ENCODE measurements at places on chromosomes 12 and 14.

- DNase-seq, result no peak
Observed at GRCh38 chr12:128140551-128140950, 126.4 kb upstream of the TMEM132C start.

GRCh38 chr12:132543298-132544079 is 53.5 kb downstream of the FBRSL1 start:
- no peak for DNase-seq

- DNase-seq, result no peak
Observed at GRCh38 chr12:26360062-26360461, 164.7 kb downstream of the SSPN start.

DNA sequence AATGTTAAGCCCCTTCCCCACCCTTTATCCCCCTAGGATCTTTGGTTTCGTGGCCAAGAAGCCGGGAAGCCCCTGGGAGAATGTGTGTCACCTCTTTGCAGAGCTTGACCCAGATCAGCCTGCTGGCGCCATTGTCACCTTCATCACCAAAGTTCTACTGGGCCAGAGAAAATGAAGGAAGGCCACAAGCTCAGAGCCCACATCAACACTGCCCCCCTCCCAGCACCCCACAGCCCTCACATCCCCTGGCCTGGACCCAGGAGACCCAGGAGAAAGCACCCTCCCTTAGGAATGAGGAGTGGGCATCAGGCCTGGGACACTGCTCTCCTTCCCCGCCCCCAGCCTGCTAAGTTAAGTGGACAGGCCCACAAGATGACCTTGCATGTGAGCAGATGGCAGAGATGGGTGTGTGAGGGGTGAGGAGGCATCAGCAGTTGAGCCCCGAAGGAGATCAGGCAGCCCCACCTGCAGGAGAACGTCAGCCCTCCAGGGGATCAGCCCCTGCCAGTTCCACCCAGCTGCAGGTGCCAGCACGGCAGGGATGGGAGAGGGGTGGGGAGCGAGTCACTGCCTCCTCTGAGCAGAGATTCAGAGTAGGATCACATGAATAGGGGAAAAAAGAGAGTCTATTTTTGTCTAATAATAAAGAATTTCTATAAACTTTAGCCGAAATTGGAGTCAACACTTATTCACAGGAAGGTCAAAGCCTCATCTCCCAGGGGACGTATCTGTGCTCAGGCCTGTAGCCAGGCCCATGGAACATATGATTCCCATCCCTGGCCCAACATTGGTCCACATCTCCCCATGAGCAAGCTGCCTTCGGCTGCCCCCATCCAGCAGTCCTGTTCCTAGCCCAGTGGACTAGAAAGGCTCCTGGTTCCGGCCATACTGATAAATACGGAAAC is 14.1 kb downstream of the TNS2 start:
- no peak for DNase-seq

DNA sequence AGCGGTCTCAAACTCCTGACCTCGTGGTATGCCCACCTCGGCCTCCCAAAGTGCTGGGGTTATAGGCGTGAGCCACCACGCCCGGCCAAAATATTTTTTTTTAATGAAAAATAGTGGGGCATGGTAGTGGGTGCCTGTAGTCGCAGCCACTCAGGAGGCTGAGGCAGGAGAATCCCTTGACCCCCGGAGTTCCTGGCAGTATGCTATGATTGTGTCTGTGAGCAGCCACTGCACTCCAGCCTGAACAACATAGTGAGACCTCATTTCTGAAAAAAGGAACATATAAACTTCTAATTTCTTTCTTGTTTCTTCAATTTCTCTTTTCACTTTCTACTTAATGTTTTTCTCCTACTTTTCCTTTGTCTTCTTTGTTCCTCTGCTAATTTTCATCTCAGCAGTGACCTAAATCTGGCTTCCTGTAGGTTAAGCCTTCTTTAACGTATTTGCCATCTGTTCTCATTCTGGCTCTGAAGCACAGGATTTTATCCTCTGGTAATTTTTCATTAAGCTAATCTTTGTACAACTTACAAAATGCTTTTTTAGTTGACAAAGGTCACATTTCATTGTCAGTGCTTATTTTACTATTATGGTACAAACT is 4.5 kb upstream of the RPGRIP1 start:
- DNase-seq, result no peak

GRCh38 chr12:93896952-93897351 is 219.8 kb downstream of the CRADD start:
- DNase-seq, result no peak

DNA sequence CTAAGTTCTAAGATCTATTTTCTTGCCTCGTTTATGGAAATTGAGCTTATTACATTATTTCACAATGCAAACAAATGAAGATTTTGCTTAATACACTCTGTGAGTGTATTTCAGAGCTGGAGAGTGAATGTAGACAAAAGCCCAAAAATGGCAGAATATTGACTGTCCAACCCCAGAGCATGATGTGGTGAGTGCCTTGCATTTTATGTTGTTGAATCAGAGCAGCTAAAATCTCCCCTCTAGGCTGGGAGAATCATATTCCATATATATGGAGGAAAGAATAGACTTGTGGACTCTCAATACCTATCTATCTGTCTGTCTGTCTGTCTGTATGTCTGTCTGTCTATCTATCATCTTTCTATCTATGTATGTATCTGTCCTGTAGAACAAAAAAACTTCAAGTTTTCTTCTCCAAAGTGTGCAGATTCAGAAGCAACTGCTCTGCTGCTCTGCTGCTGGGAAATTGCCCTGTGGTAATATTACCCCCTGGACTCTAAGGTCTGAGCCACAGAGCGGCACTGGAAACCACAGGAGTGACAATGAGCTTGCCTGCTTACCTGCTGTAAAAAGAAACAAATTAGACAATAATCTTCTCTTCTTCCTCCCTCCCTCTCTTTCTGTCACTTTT is 209.4 kb upstream of the PRICKLE1 start:
- no peak for DNase-seq

DNA sequence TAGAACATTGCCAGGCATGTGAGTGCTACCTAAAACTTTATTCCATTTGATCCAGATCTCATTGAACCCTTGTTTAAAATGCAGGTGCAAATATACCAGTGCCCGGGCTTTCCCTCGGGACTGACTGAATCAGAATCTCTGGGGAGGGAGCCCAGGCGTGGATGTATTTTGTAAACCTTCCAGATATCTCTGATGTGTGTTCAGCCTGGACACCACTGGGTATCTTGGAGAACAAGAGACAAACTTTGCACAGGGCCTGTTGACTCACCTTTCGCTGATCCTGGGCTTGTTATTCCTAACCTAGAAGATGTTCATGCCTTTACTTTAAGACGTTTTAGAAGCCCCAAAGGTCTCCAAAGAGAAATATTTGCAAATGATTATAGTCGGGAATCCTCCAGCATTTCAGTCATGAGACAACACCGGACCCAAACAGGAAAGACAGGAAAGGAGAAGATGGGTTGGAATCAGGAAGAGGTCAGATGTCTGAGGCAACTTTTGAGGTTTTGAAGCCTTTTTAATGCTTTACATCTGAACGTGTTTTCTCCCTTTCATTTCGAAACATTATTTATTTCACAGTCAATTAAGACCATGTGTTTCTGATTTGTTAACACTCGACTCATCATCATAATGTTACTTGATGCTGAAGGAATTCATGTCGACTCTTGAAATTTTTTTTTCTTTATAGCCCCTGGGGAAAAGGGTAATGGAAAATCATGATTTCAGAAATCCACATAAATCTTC is 118.6 kb downstream of the PLXNC1 start:
- no peak for DNase-seq

DNA sequence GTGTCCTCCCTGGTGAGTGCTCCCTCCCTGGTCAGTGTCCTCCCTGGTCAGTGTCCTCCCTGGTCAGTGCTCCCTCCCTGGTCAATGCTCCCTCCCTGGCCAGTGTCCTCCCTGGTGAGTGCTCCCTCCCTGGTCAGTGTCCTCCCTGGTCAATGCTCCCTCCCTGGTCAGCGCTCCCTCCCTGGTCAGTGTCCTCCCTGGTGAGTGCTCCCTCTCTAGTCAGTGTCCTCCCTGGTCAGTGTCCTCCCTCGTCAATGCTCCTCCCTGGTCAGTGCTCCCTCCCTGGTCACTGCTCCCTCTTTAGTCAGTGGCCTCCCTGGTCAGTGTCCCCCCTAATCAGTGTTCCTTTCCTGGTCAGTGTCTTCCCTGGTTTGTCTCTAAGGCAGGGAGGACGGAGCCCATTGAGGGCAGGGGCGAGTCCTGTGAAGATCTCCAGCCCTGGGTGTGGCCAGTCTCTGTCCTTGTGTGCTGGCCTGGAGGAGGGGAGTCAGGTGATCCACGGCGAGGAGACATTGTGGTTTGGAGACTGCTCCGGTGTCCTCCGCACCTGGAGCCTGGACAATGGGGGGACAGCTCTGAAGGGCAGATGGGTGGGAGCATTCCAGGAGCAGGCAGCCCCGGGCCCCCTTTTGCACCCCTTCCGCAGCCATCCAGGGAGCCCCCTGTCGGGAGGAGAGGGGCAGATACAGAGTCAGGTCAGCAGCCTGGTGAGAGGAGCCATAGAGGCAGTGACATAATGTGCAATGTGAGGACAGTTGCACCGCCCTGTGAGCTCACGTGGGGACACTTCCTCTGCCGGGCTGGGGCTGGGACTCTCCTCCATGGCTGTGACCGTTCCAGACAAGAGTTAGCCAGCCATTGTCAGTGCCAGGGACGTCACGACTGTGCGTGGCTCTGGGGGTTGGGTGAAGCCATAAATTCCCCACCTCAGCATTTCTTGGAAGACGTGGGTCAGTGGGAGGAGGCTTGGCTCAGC is 93.4 kb downstream of the ADGRD1 start:
- DNase-seq, result no peak

DNA sequence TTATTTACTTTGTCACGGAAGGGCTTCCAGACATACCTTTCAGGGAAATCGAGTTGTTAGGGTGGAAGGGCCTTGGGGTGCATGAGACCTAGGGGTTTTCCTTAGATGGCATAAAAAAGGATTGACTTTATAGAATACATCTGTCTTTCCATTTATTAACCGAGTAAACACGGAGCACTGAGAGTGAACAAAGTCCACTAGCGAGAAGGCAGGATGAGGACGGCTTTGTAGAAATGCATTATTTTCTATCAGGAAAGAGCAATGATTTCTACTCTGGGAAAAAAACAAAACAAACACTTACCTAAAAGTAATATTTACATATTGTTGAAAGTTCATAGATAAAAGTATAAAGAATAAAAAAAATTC is 91.8 kb downstream of the RCOR1 start:
- no peak for DNase-seq

GRCh38 chr14:100688598-100689461 is 37.9 kb upstream of the DLK1 start:
- no peak for DNase-seq

DNA sequence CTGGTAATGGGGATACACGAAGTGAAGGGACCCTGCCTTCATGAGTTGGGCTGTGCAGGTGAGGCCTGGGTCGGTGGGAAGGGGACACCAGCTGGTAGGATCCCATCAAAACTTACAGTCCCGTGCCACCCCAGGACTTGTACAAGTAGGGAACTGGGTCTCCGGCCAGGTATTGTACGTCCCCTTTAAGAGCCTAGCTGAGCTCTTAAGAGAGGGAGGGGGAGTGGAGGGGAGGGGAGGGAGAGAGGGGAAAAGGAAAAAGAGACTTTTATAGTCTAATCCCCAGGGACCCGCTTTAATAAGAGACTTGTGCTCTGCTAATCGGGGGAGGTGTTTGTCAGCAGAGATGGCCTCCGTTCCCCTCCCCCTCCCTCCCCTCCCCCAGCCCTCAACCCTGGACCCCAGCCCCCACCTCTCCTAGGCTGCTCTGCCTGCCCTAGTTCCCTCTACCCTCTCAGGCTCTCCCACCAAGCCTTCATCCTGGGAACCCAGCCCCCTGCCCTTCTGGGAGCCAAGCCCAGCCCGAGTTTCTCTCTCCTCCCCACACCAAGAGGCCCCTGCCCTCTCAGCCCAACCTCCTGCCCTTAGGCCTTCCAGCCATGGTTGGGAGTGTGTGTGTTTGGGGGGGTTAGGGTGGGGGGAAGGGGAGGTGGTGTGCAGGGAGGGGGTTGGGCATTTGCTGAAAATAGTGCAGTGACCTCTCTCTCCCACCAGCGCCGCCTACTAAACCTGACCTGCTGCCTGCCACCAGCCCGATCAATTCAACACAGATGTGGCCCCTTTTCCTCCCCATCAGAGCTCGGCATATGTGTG is 2.6 kb downstream of the GDF11 start:
- no peak for DNase-seq

DNA sequence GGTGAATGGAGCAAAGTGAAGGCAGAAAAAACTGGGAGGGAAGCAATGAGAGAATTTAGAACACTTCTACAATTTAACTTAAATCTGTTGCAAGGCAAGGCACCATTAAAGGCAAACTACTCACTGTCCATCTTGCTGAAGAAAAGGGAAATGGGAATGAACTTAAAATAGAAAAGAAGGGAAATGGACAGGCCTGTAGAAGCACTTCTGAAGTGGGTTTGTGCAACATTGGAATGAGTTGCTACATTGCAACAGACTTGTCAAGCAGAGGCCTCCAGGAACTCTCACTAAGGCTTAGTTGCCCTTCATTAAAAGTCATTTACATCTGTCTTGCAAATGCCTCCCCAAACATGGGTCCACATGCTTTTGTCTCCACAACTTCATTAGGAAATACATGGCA is 13.7 kb upstream of the OR10AD1 start:
- DNase-seq, result no peak

DNA sequence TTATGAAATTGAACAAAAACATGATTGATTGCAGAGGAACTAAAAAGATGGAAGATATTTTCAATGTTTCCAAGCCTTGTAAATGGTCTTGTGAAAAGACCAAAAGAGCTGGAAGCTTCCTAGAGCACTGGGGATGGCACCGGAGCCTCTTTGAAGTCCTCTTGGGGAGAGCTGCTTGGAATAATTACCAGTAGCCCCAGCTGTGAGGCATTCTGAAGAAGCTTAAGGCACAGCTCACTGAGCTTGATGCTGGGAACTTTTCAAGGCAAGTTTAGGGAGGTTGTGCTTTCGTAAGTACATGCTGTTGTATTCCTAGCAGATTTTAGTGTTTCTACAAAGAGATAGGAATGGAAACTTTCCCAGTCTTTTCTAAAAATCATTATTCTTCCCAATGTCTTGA is 13.9 kb downstream of the PDZRN4 start:
- DNase-seq, result no peak

GRCh38 chr14:74501135-74501614 is 7.6 kb downstream of the ISCA2 start:
- DNase-seq, result no peak

- no peak for DNase-seq
Observed at GRCh38 chr12:130994821-130995375, 41.2 kb downstream of the ADGRD1 start.

GRCh38 chr14:94227029-94227428 is 52.9 kb downstream of the PPP4R4 start:
- DNase-seq, result no peak

DNA sequence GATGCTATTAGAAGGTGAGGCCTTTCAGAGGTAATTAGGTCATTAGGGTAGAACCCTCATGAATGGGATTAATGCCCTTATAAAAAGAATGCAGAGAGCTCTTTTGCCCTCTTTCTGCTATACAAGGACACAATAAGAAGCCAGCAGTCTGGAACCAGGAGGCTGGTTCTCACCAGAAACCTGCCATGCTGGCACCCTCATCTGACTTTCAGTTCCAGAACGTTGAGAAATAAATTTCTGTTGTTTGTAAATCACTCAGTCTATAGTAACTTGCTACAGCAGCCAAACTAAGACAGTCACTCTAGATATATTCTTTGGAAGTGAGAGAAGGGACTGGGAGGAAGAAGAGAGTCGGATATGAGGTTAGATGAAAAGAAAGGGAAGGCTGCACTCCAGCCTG is 125.0 kb upstream of the MYF6 start:
- DNase-seq, result no peak

All from stimulated activated CD8-positive, alpha-beta memory T cell treated with anti-CD3 and anti-CD28 coated beads, Interleukin-2, amount 100 ng/mL, for 1 hour (primary cell).